Mucosa of gallbladder (tissue), 1 donor: ENCODE measurements at places on chromosomes 11 and 22. TPM values are rescaled to one million over a fixed set of nuclear protein-coding genes. Genes with fewer than 3 reads are reported as not detected.

DNA sequence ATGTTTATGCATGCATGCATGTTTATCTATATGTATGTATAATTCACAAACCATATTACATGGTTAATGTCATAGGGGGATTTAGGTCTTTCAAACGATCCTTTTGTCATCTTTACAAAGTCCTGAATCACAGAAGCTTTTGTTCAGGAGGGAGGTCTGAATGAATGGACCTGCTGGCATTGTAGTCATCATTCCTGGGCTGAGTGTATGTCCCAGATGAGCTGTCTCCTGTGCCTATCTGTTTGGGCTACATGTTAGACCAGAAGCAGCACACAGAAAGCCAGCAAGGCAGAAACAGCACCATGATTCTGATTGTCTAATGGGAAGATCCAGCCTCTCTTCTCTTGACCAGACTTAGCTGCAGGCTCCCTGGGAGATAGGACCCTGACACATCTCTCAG lies 69.5 kb downstream of the ADM start:
- DNase-seq, result no peak

GRCh38 chr22:27885977-27886842 lies 32.8 kb downstream of the PITPNB start:
- DNase-seq, result no peak

GRCh38 chr11:96173422-96173821 lies 169.6 kb downstream of the MAML2 start:
- no peak for DNase-seq

DNA sequence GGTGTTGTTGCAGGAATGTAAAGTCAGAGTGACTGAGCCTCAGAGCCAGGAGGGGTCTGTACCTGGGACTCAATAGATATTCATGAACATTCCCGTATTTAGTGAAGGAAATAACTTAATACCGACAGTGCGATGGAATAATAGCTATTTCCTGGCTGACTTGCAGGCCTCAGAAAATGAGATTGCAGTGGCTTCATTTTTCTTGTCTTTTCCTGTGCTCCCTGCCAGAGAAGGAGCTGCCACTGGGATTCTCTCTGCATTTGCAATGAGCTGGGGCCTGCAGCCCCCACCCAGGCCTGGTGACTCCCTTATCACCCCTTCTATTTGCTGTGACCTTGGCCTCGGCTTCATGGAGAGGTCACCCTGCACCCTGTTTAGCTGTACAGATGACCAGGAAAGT lies 173.4 kb downstream of the MIAT start:
- no peak for DNase-seq

GRCh38 chr11:100550912-100551632 lies 136.0 kb upstream of the ARHGAP42 start:
- DNase-seq, result no peak

GRCh38 chr11:116353589-116353988 lies 419.2 kb downstream of the BUD13 start:
- DNase-seq, result no peak

DNA sequence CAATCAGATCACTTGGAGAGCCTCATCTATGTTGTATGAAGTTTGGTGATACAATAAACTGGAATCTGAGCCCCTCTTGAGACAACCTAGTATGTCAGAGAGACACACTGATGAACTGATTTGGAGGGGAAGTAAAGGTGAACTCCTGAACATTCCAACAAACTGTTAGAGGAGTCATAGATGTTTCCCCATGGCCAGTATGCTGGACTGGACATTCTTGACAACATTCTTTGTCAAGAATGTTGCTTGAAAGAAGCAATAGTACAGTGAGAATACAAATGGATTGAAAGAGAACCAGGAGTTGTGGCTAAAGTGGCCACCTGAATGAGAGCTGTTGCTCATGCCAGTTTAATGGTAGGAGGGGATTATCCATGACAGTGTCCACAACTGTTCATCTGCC lies 588.1 kb downstream of the NELL1 start:
- DNase-seq, result no peak

DNA sequence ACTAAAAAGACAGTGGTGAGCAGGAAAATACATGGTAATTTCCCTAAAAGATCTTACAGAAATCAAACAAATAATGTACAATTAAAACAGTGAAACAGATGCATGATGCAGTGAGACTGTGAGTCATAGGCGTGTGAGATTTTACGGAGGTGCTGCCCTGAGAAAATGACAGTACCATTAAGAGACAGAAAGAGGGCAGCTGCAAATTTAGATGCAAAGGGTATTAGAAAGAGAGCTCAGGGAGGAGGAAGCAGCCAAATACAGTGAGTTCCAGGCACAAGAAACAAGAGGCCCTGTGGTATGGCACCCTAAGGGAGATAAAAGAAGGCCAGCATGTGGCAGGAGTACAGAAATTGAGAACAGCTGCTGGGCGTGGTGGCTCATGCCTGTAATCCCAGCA lies 88.5 kb upstream of the FIBIN start:
- no peak for DNase-seq

The CBLIF gene
- not detected for total RNA-seq

The ST14 gene
- 193 TPM for total RNA-seq

The ZNF215 gene
- total RNA-seq, result 1.5 TPM

The KCNQ1 gene
- 96.4 TPM for total RNA-seq

The GGTLC2 gene
- total RNA-seq, result not detected
